SJSA1 (cell line): ENCODE measurements at places on chromosomes 6 and 20. TPM values are rescaled to one million over a fixed set of nuclear protein-coding genes. Genes with fewer than 3 reads are reported as not detected.

EYS gene
- total RNA-seq, result not detected in 2 replicates

MUC21 gene
- not detected in 2 replicates for total RNA-seq

DNA sequence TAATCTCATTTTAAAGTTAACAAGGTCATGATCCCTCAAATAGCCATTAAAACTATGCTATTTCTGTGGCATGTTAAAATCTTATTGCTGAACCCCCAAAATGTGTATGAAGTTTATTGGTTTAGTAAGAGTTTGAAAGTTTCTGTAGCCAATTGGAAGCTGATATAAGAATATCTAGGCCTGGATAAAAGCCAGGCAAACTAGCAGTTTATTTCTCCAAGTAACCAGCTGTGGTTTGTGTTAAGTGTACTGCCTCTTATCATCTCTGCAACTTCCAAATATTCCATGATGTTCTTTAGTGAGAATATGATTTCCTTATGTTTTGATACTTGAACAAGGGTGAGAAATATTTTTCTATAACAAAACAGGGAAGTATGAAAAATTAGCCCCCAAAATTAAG is 76.7 kb downstream of the PRSS35 start:
- no peak for DNase-seq

GRCh38 chr20:39702701-39703349 is 740.7 kb downstream of the DHX35 start:
- no peak for DNase-seq

- peak; percentile 85 for DNase-seq
Measured at GRCh38 chr6:116511424-116512110, at the start of gene CALHM5. CALHM5 (plus strand) TSS chr6:116511639; CDS start chr6:116511697, 58 bp downstream.

DNA sequence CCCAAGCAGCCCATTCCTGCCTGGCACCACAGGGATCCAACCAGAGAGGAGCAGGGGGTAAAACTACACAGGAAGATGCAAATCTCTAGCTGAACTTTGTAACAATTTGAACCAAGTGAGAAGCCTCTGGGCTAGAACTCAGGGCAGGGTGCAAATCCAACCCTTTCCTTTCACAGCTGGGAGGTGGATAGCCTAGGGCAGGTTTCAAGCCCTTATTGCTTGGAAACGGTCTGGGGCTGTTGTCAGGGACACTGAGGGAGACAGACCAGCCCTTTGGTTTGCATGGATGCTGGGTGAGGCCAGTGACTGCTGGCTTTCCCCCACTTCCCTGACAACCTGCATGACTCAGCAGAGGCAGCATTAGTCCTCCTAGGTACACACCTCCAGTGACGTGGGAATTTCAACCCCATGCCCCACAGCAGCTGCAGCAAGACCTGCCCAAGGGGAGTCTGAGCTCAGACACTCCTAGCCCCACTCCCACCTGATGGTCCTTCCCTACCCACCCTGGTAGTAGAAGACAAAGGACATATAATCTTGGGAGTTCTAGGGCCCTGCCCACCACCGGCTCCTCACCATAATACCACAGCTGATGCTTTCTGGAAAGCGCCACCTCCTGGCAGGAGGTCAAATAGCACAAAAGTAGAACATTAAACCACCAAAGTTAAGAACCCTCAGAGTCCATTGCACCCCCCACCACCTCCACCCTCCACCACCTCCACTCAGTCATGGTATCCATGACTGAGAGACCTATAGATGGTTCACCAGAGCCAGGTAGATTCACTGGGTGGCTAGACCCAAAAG is 797.7 kb upstream of the MAN1A1 start:
- DNase-seq, result no peak

DNA sequence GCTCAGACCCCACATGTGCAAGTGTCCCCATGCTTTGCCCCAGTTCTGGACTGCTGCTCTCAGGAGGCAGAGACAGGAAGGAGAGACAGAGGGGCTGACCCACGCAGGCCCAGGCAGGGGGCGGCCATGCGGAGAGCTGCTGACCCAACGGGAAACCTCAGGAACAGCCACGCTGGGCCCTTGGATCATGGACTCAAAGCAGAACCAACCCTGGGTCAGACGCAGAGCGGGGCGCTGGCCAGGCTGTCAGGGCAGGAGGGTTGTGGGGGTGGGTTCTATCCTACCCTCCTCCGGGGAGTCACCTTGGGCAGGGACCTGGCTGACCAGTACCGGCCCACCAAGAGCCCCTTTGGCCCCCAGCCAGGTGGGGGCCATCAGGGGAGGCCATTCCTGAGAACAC is 2.0 kb downstream of the KCNQ2 start:
- DNase-seq, result no peak

DNA sequence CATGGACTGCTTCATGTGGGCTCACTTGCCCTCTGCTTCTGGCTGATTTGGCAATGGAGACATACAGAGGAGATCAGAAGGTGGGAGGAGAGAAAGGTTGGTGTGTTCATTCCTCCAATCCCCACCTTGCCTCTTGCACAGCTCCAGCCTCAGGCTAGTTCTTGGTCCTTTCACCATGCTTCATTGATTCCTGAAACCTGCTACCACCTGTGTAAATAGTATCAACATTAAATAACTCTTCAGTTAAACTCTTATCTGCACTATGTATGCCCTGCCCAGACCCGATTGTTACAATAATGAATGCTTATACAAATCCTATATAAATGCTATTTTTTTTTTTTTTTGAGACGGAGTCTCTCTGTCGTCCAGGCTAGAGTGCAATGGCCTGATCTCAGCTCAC is 174.5 kb downstream of the CD83 start:
- no peak for DNase-seq
